Stimulated activated CD8-positive, alpha-beta memory T cell treated with anti-CD3 and anti-CD28 coated beads, Interleukin-4, amount 100 ng/mL, for 1 hour (primary cell): ENCODE measurements at places on chromosomes 7 and 10.

DNA sequence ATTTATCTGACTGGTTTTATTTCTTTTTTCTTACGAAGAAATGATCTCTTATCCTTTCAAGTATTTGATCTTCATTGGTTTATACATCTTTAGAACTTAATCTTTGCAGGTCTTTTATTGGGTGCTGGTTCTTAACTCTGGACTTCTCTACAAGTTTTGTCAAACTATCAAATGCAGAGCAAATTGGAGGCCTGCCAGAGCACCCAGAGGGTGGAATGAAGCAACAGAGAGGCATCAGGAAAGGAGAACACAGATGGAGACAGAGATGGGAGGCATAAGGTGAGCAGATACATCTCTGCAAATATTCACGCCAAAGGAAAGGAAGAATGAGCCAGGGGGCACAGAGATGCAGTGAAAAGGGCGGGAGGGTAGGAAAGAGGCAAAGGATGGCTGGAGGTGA lies 130.3 kb downstream of the PKD1L1 start:
- no peak for DNase-seq

- no peak for DNase-seq
These were observed 4.6 kb downstream of the NET1 start for GRCh38 chr10:5416981-5417380.

DNA sequence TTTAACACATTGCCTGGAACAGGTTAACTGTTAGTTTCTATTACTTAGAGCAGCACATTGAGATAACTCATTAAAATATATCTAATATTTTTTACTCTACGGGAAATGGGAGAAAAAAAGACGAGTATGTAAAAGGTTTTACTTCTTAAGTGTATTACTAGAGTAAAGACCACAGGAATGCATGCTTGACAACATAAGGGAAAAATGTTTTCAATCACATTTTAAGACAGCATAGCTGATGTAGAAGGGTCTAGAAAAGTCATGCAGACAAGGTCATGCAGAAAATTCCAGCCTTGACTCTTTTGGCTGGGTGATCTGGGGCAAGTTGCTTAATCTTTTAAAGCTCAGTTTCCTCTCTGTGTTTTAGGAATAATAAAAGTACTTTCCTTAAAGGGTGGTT lies 806.2 kb downstream of the CNTNAP2 start:
- DNase-seq: no peak

GRCh38 chr7:130393101-130393561 lies 12.8 kb downstream of the CPA1 start:
- DNase-seq: no peak

DNA sequence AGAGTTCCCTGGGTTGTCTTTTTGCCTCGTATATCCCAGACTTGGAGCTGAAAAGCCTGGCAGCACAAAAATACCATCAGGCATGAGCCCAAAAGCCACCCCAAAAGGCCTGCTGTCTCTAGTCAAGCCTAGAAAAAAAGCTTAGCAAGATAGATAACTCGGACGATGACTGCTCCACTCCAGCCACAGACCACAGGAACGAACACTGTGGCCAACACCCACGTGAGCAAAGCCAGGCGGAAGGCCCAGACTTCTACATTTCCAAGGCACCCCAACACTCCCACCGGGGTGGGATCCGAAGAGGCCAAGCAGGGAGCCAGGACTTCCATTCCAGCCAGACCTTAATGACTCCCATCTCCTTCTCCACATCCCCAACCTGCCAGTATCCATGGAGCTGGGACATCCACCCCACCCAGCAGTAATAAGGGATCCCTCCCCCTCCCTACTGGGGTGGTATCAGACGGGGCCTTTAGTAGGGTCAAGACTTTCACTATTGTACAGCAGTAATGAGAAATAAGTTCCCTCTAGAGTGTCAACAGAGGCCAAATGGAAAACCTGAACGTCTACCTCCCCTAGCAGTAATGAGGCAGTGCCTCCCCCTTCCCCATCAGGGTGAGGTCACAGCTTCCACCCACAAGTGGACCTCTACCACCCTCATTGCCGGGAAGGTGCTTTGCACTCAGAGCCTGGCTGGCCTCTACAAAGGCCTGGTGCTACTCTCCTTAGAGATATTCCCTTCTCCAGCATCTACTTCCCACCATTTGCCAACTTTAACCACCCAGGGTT lies 23.0 kb downstream of the PRLHR start:
- DNase-seq: no peak

- DNase-seq: no peak
These were observed 12.4 kb upstream of the ZNF862 start for GRCh38 chr7:149825567-149826343.

DNA sequence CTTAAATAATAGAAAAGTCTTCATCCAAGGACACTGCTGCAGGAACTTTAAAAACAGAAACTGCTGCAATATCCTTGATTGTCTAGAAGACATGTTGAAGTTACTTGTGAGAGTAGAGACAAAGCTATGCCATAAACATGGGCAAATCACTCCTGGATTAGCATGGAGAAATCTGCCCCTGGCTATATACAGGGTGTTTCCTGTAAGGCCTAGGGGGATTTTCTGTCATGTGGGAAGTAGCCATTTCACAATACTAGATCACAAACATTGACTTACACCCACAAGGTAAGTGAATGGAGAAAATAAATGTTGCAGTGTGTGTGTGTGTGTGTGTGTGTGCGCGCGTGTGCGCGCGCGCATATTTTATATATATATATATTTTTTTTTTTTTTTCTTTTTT lies 35.2 kb upstream of the PDK4 start:
- no peak for DNase-seq

DNA sequence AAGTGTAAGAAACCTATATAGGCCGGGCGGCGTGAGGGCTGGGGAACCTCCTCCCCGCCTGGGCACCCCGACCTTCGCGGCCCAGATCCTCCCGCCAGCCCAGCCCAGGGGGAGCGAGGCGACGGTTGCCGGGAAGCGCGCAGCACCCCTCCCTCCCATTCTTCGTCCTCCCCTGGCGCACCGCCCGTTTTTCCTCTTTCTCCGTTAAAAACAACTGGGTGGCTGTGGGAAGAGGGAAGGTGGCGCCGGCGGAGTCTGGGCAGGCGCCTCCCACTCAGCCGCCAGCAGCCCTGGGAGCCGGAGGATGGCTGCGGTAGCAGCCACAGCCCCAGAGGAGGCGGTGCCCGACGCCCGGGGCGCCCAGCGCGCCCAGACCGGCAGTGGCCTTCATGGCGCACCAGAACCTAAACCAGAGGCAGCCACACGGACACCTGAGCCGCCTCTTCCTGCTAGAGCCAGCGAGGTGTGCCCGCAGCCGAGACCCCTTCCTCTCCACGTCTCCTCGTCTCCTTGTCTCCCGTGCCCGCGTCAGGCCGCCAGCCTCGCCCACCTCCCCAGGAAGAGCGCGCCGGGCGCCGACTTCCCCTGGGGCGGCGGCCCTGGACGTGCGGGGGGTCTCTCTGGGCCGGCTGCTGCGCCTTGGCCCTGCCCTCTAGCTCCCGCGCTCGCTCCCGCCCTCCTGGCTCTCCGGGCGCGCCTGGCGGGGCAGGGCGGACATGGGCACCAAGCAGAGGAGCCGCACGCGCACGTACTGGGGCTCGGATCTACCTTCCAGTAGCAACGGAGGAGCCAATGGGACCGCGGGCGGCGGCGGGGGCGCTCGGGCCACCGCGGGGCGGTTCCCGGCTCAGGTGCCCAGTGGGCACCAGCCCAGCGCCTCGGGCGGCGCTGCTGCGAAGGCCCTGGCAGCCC lies 32.8 kb upstream of the SFTPD start:
- DNase-seq: no peak

- no peak for DNase-seq
These were observed 135.9 kb upstream of the PODXL start for GRCh38 chr7:131692131-131692960.

DNA sequence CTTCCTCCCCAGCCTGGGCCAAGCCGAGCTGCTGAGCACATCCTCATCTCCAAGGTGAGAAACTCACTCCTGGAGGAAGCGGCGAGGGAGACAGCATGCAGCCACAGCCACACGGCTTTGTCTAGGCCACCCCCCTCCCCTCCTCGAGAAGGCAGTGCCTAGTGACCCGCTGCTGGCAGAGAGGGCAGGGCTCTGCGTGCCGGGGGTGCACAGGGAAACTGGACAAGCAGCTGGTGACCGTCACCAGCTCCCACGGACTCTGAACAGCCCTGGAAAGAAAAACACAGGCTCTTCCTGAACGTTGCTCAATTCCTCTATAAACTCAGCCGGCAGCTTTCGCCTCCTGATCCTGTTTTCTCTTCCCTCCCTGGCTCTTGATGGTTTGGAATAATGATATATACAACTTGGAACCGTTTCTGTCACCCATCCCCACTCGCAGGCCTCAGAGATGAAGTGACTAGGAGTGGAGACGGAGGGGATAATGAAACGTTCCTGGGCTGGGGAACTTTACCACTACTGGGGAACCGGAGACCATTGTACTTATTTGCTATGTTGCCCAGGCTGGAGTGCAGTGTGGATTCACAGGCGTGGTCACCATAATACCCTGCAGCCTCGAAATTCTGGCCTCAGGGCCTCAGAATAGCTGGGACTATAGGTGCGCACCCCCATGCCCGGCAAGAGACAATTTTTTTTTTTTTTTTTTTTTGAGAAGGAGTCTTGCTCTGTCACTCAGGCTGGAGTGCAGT lies 19.3 kb downstream of the PAPOLB start:
- DNase-seq: no peak

- DNase-seq: no peak
These were observed 837.8 kb upstream of the COBL start for GRCh38 chr7:52154382-52154781.

- DNase-seq: no peak
These were observed at the start of gene FGFBP3 for GRCh38 chr10:91909117-91909677. FGFBP3 (minus strand) TSS chr10:91909486; CDS start chr10:91908969, 517 bp downstream.

GRCh38 chr10:87658321-87658795 lies 1.3 kb upstream of the PAPSS2 start:
- DNase-seq: no peak

- no peak for DNase-seq
These were observed at the start of gene CALML3 for GRCh38 chr10:5524641-5525560. CALML3 (plus strand) TSS chr10:5524961; CDS start chr10:5525086, 125 bp downstream.
